ENCODE measurements at places on chromosomes 1 and 21.

DNA sequence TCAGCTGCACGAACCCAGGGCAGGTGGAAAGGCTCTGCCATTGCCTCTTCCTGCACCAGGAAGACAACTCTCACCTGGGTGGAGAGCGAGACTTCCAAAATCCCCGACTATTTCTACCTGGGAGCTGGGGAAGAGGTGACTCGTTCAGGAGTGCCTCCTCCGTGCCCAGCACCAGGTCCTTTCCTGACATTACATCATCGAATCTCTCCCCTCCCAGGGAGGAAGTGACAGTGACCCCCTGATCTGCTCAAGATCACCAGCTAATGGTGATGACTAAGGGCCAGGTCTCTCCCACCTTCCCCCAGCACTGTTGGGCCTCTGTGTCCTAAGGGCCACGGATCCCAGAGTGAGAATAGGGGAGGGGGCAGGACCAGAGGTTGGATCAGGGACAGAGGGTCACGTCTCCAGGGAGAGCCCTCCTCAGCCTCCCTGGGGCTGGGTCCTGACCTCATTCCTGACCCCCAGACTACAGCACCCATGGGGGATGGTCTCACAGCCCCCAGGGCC, 6.8 kb downstream of the MEGF6 start:
- DNase-seq: no peak

DNA sequence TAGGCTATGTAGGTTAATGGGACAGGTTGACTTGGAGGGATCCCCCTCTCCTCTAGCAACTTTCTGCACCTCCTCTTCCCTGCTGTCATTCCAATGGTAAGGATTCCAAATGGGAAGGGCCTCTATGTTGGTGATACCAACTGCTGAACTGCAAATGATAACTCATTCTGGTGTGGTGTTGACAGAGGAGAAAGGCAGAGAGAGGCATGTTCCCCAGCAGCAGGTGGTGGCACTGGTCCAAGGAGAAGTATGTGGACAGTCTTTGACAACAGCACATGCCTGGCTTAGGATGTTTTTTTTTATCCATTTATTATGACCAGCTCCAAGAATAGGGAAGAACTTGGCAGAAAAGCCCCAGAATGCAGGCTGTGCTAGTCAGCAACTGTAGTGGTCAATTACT, 19.6 kb upstream of the SPAG17 start:
- no peak for DNase-seq

DNA sequence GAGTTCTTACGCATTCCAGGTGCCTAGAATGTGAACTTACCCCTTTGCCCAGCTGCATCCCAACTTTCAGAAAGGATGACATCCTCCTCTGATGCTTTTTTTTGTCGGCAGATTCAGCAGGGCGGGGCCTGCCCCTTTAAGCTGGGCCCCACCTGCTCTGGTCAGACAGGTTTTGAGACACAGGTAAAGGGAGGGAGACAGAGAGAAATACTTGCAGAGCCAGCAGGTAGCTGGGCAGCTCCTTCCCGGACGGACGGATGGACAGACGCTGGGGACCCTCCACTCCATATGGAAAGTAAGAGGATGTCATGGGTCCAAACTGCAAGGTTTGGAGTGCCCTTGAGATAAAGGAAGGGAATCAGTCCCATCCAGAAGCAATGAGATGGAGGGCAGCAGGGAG, at the start of gene TMEM79:
Gene TMEM79 (plus strand): TSS at position 214 of the 400 bp plus-strand sequence. CDS start 902 bp downstream, outside the sequence.
- no peak for DNase-seq

DNA sequence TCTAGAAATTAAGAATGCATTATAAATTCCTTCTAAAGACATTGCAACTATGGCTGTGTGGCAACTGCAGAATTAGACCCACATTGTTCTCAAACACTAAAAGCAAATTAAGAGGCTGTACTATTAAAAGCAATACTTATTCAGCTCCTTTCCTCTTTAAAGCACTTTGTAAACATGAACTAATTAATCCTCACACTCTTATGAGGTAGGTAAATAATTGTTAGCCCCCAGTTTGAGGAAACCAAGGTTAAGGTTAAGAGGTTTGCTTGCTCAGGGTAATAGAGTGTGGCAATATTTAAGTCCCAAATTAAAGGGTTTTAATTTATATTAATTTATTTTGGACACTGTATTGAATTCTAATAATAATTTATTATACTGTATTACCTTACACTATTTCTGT, 553.8 kb downstream of the LRRIQ3 start:
- no peak for DNase-seq

DNA sequence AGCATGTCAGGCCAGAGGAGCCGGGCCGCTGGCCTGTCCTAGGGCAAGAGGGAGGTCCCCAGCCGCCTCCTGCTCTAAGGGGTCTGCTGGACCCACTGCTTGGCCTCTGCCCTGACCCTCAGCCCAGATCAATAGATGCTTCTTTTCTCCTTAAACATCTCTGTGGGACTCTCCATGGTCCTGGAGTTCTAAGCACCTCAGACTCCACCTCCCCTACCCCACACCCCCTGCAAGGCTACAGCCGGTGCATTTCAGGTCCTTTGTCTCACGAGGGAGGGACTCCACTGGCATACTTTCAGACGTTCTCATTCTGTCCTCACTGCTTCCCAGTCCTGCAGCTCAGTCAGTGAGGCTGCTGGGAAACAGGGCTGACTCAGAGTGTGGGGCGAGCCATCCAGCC, 11.0 kb downstream of the CNTN2 start:
- DNase-seq: no peak

DNA sequence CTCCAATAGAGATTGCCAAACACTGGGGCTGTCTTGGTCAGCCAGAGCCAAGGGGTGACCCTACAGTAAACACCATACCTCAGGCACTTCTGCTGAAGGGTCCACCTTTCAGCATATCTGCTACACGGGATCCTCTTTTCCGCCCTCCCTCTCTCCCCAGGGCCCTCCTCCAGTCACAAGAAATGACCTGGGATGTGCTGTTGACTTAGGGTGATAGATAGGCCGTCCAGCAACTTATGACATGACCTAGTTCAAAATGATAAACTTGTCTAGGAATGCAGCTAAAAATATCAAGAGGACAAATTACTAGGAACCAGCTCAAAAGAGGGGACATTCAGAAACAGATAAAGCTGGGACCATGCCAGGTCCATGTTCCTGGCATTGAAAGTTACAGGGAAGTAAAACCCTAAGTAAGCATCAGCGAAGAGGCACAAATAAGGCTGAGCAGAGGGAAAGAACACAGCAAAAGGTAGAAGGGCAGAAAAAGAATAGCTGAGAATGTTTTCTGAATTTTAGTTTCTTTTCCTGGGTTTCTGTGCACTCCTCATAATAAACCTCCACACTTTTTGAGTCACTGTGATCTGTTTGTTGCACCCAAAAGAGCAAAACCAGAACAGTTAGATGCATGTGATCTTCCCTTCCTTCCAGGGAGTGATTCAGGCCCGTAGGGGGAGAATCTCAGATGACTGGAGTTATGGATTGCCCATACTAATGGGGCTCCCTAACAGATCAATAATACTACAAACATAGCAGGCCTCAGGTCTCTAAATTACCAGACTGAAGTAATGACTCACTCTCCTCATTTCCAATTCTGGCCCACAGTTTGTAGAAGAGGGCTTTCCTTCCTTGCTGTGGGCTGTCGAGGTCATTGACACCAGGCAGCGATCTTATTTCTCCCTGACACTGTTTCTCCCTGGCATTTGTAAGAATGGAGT, 48.9 kb upstream of the F3 start:
- DNase-seq: no peak

GRCh38 chr1:8463144-8463927, 145.4 kb downstream of the SLC45A1 start:
- no peak for DNase-seq

DNA sequence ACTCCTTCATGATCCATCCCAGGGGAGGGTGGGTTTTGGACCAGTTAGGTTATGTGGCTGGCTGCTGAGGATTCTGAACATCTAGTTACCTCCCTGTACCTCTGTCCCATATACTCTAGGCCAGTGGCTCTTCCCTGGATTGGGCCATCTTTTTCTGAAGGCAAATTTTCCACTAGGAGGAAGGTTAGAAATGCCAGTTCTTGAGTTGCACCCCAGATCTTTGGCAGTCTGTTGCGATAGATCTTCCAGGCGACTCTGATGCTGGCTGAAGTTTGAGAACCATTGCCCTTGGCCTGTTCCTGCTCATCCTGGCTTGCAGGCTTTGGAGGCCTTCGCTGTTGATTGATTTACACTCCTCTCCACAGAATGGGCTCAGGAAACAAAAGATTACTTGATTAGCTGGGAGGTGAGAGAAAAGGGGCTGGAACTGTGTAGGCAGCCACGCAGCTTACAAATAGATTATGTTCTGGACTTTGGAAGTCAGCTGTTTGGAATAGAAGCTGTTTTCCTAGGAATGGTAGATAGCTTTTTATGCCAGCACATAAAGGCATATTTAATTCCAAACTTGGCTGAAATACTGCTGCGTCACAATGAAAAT, 110.1 kb downstream of the MRPS6 start:
- no peak for DNase-seq

- DNase-seq: no peak
Measured at GRCh38 chr1:26991310-26992116, 2.0 kb upstream of the TRNP1 start.

DNA sequence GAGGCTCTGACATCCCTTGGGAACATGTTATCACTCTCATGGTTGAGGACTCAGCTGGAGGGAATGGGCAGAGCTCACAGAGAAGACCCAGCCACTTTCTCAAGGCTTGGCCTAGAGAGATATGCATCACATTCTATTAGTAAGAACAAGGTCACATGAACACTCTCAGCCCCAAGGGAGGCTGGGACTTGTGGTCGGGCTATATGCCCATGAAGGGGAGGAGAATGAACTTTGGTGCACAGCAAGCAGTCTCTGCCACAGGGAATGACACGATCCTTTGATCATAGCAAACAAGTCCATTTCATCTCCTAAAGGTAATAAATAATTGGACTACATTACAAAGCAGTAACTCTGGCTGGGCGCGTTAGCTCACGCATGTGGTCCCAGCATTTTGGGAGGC, 105.7 kb downstream of the SYF2 start:
- DNase-seq: no peak

GRCh38 chr1:231850786-231851185, 224.2 kb downstream of the DISC1 start:
- no peak for DNase-seq

GRCh38 chr1:20182415-20182814, 3.5 kb upstream of the UBXN10 start:
- DNase-seq: no peak

- DNase-seq: no peak
Measured at GRCh38 chr1:49364676-49365075, 588.0 kb upstream of the BEND5 start.

GRCh38 chr1:44909901-44910544, 67.0 kb upstream of the PTCH2 start:
- DNase-seq: no peak

GRCh38 chr21:36707763-36708285, 8.9 kb downstream of the SIM2 start:
- DNase-seq: no peak

DNA sequence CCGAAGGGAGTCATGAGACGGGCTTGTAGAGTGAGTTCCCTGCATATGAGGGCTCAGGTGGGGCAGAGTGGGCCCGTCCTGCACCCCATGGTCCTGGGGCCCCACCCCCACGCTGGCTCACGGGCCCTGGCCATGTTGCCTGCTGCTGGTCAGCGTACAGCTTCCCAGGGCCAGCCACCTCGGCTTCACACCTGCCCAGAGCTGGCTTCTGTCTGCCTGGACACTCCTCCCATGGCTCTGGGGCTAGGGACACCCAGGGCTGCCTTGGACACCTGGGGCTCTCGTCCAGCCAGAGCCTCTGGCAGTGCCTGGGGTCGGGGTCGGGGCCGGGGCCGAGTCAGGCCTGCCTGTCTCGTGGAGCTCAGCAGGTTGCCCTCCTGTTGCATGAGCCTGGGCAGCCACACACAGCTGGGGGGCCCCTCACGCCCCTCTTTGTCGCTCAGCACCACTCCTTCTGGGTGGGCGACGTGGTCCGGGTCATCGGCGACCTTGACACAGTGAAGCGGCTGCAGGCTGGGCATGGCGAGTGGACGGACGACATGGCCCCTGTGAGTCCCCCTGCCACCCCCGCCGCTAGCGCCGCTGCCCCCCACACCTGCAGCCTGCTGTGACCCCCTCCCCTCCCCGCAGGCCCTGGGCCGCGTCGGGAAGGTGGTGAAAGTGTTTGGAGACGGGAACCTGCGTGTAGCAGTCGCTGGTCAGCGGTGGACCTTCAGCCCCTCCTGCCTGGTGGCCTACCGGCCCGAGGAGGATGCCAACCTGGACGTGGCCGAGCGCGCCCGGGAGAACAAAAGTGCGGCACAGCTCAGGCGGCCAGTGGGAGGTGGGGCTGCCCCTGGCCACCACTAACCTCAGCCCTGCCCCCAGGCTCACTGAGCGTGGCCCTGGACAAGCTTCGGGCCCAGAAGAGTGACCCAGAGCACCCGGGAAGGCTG, 5.5 kb upstream of the MMP23B start:
- DNase-seq: no peak

DNA sequence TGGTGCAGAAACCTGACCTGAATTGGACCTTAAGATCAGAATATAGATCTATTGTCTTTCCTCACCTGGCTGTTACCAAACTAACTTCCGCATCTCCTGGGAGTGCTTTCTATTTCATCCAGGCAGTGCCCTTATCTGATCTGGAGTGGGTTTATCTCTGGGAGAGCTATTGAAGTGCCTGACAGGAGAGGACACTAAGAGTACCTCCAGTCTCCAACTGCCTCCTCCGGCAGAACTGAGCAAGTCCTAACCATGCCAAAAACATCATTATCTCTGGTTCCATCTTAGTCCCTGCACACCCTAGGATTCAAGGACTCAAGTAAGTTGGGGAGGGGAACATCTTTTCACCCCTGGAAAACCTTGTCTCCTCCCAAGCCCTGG, 12.4 kb upstream of the KCNJ15 start:
- DNase-seq: no peak

DNA sequence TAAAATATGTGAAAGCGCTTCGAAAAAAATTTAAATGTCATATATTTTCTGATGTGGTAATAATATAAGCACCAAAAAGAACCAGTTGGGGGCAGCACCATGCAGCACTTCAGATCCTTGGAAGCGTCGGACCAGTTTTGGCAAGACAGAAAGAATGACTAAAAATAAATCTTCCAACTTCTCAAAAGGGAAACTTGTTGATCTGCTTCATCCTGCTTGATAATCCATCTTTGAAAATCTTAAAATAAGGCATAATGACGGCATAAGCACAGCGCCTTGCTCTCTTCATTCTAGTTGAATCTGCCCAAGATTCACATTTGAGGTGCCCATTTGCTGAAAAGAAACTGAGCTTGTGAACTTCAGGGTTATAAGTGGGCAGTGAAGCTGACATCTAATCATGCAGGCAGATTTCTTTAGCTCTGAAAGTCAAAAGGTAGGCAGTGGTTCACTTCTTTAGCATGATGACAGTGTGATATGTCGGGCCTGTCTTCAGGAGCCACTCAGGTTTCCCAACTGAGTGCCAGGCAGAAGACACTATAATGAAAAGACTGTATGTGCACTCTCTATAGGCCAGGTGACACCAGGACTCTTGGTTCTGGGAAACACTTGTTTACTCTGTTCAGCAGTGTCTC, 19.8 kb upstream of the MUTYH start:
- peak; percentile 68 for DNase-seq

GRCh38 chr1:208895820-208896219, 651.6 kb upstream of the PLXNA2 start:
- no peak for DNase-seq

- DNase-seq: no peak
Measured at GRCh38 chr1:119866451-119866850, 29.9 kb downstream of the ADAM30 start.
